ENCODE measurements at places on chromosomes 7 and 10.

- no peak for DNase-seq
These were observed 118.5 kb downstream of the FAM107B start for GRCh38 chr10:14656052-14656730.

DNA sequence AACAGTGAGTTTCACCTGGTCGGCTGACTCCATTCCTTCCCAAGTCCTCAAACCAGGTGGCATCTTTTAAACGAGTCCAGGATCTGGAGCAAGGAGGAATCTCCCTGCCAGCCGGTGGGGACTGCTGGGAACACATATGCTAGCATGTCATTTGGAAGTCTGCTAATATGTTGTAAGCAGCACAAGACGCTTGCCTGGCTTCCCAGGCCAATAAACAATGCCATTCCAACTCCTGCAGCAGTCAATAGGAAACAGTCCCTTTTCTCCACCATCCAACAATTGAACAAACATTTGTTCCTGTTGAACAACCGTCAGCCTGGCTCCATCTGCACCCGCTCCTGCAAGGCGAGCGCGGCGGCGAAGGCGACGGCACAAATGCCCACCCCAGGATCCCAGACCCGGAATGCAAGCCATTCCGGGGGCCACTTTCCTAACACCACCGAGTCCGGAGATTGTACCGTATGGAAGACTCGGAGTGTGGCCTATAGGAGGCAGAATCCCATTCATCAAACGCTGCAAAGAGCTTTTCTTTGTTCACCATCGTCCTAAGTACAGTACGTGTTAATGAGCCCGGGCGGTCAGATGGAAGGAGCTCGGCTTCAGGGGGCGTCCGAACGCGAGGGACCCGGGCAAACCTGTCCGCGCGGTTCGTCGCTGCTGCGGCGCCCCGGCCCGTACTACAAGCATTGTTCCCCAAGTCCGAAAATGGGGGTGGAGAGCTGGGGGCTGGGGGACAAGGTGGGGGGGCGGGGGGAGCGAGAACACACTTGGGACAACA, 1.6 kb downstream of the FAM53B start:
- no peak for DNase-seq

- DNase-seq: no peak
These were observed 5.7 kb upstream of the TAS2R40 start for GRCh38 chr7:143216151-143216550.

DNA sequence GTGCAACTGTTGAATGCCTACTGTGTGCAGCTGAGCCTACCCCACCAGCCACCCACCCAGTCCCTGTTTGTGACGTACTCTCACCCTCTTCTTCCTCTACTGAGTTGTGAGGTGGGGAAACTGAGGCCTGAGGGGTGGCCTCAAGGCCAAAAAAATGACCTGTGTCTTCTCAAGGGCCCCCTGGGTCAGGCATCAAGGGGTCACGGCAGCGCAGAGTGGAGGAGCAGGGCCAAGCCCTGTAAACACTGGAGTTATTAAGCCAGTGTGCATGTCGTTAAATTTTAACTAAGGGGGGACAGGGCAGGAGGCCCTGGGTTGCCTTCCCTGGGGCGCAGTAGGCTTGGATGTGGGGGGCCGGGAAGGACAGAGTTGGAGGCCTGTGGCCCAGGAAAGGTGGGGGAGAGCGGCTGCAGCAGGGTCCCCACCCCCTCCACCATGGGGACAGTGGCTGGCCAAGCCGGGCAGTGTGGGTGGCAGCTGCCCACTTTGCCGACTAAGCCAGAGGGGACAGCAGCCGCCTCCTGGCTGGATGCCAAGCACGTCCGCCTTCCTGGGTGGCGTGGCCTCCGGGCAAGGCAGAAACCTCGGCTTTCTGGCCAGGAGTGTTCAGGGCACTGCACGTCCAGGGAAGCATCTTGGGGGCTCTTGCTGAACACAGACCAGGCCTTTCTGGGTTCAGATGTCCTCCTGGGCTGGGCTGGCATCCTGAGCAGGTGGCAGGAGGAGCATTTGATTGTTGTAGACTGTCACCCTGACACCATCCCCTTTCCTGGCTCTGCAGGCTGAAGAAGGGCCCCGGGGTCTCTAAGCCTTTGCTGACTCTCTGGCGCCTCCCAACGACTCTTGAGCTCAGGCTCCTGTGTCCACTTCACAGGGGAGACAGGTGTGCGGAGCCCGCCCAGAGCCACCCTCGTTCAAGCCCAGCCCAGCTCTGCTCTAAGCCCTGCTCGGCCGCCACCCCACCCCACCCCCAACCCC, 1.9 kb downstream of the SLC29A4 start:
- peak; percentile 43 for DNase-seq

DNA sequence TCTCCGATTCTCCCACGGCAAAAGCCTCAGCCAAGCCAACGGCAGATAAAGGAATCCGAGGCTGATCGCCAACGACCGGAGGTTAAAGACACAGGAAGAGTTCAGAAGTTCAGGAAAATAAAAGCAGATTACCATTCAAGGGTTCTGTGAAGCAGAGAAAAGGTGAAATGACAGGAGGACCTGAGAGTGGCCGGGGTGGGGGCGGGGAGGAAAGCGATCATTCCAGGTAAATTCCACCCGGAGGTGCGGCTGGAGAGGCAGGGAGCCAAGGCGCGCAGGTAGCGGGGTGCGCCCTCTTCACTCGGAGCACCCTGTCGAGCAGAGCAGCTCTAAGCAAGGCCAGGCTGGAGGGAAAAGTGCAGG, 35.3 kb upstream of the SEPHS1 start:
- no peak for DNase-seq

DNA sequence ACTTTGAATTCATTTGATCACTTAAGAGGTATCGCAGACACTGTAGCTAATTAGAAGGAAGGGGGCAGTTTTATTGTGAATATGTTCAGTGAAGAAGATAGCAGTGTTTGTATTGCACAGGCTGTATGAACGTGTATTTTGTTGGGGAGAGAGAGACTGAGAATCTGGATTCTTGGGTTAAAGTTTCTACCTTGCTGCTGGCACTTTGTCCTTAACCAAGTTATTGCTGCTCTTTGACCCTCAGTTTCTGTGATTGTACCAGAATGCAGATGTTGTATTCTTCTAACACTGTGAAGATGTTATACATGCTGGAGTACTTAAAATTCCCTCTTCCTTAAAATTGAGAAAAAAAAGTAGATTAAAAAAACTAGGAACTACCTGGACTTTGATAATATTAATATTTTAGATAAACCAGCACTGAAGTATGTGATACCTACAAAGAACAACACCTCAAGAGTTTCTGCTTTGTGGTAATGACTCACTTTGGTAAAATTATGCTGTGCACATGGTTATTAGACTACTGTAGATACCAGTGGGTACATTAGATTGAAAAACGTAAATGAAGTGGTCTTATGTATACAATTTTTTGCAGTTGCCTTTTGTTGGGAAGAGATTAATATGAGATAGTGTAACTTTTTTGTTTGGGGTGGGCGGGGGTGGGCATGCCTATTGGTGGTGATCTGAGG, 321.3 kb downstream of the AUTS2 start:
- DNase-seq: no peak

- DNase-seq: peak; percentile 23
These were observed 534.3 kb downstream of the PARD3 start for GRCh38 chr10:34280599-34281374.

DNA sequence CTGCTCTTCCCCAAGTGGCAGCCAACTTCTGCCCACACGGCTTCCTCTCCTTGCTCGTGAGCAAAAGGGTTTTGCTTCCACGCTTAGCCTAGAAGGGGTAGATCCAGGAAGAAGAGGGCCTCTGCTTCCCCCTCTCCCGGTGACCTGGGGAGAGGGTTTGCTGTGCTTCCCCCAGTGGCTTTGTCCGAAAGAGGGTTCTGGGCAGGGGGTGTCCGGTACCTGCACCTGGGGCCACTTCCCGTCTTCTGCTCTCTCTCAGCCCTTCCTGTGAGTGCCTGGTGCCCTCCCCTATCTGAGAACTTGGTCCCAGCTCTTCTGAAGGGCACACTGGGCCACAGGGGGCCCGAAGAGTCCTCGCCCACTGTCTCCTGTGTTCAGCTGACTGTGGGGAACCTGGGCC, 11.3 kb downstream of the JAKMIP3 start:
- DNase-seq: no peak

DNA sequence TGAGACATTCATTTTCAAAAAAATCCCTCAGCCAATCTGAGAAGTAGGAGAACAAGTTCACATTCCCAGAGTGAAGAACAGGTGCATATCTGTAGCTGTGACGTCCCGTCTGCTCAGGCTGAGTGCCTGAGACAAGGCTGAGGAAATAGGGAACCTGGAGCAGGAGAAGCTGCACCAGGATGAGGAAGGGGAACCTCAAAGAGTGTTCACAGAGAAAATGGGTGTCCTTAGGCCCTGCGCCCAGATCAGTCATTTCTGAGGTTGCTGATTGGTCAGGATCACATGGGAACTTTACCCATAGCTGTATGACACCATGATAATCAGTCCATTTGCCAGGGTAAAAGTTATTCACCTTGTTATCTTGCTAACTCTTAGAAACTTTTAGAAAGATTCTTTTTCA, 34.2 kb upstream of the TARP start:
- DNase-seq: no peak

DNA sequence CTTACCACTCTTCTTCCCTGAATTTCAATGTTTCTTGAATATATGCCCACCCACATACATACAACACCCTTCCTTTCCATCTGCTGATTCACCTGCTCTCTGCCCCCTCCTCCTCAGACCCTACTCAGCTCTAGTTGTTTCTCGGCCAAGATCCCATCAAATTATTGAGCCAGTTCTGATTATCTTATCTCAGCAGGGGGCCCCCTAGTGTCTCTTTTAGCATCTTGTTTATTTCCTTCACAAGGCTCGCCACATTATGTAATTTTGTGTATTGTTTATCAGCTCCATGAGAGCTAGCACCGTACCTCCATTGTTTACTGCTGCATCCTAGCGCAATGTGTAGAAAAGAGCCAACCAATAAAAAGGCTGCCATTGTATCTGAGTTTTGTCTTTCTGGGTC, 71.9 kb downstream of the FAM13C start:
- no peak for DNase-seq

GRCh38 chr10:97018251-97019212, 167.2 kb downstream of the SLIT1 start:
- DNase-seq: peak; percentile 12

DNA sequence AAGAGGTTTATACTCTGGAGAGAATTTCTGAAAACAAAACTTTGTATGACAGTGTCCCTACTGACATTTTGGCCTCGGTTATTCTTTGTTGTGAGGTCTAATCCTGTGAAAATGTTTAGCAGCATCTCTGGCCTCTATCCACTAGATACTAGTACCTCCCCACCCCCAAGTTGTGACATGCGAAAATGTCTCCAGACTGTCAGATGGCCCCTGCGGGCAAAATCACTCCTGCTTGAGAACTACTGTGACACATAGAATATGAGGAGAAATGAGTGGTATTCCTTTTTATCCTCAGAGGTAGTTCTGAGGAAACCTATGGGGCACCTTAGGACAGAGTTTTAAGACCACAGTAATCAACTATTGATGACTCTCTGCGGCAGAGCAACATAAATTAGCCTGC, 315.3 kb upstream of the HGF start:
- no peak for DNase-seq
